Stimulated activated CD4-positive, alpha-beta T cell treated with anti-CD3 and anti-CD28 coated beads, Interleukin-12 subunit alpha, Interleukin-12 subunit beta, amount 100 ng/mL, for 4 hours (primary cell): ENCODE measurements at places on chromosomes 3 and 15.

GRCh38 chr3:16723978-16724377 lies 118.8 kb upstream of the DAZL start:
- DNase-seq, result no peak

GRCh38 chr15:30962079-30962478 lies 29.3 kb downstream of the MTMR10 start:
- no peak for DNase-seq

DNA sequence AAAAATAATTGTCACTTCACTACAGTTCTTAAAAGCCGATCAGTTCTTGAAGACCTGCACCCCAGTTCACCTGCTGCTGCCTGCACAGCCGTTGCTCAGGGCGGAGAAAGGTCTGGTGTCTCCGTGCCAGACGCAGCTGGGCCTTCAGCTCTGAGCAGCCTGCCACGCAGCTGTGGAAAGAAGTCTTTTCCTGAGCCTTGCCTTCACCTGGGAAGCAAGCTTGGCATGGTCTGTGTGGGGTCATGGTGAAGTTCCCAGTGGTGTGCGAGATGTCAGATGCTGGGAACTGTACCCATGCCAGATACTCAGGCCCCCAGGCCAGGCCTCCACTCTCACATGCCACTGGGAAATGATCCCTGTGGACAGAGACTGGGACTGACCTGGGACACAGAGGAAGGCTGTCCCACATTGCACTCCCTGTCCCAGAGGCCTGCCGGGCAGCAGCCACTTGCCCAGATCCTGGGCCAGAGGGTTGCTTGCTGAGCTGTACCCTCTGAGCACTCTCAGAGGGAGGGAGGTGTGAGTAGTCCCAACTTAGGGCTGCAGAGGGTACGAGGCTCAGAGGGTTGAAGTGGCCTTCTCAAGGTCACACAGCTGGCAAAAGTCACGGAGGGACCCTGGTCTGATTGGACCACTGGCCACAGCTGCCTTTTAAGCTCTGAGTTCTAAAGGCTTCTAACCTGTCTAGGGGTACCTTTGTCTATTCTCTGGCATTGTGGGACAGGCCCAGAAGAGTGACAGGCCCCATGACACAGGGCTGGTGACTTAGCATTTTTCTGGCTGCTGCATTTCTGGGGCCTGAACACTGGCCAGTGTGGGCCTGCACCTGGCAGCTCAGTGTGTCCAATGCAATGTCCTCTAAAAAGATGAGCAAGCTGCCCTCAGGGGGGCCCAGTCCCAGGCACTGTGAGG lies 55.4 kb downstream of the KLF13 start:
- DNase-seq, result no peak

DNA sequence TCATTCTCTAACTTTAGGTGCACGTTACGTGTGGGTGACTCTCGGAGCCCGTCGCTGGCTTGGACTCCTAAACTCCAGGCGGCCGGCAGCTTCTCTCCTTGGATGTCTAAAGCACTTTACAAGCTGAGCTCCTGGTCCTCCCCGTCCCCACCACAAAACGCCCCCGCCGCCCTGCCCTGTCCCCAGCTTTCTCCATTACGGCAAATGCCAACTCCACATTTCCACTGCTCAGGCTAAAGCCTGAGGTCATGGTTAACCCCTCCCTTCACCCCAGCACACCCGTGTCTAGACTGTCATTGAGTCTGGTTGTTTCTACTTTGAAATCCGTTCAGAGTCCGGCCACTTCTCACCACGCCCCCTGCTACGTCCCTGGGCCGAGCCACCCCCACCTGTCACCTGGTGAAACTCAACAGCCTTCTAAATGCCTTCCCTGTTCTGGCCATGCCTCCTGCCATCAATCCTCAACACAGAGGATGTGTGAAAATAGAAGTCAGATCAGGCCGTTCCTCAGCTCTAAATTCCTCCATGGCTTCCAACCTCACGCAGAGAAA lies 8.1 kb upstream of the PCSK6 start:
- no peak for DNase-seq

- DNase-seq, result no peak
These were observed 4.8 kb upstream of the STXBP5L start for GRCh38 chr3:120903221-120903620.

DNA sequence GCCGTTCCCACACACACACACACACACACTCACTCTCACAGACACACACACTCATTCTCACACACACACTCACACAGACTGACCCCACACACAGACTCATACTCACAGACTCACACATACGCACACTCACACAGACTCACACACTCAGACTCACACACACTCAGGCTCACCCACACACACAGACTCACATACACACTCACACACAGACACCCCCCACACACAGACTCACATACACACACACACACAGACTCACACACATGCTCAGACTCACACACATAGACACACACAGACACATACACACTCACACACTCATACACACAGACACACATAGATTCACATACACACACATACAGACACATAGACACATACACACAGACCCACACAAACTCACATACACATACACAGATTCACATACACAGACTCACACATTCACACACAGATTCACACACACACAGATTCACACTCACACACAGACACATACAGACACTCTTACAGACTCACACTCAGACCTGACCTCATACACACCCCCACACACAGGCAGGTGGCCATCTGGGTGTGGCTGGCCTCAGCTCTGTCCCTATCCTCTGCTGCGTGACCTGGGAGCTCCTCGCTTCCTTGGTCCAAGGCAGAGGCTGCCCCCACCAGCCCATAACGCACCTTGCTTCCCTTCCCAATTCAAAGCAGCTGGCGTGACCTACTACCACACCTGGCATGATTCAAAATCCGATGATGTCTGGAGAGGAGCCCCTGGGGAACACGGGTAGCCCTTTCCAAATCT lies 1.9 kb downstream of the C3orf22 start:
- DNase-seq, result no peak

DNA sequence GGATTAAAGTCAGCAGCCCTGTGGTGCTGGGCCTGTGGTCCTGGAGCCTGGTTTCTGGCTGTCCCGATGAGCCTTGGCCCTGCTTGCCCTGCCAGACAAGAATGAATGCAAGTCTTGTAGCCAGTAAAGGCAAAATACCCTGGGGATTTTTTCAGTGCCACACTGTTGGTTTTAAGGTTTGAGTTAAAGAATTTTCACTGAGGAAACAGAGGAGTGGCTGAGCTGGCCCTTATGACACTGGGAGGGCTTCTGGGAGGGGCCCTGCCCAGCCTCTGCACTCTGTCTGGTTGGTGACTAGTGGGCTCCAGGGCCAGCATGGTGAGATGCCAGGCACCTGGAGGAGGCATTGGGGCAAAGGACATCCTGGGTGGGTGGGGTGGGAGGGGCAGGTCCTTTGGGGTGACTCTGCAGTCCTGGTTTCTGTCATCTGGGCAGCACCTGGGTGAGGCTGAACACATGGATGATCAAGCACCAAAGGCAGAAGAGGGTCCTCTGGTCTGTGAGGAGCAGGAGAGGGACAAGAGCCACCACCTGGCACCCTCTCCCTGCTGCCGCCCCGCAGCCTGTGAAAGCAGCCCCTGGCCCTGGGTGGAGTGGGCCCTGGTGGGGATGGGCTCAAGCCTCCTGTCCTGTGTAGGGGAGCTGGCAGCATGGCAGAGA lies 12.5 kb upstream of the PLA2G4E start:
- no peak for DNase-seq

- no peak for DNase-seq
These were observed 77.9 kb upstream of the NTRK3 start for GRCh38 chr15:88334436-88334835.

DNA sequence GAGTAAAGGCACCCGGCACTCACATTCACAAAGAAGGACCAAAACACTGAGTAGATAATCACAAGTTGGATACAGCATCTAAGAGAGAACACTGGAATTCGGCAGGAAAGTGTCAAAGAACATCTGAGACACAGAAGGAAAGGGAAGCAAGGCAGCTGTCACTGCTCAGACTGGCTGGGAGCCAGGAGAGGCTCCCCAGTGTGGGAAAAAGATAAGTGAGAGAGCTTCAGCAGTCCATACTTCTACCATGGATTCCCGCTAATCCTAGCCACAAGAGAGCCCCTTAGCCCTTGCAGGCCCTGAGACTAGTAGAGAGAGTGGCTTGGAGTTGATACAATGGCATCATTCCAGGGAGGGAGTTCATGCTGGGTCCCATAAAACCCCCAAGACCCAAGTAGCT lies 36.7 kb upstream of the CP start:
- DNase-seq, result no peak

GRCh38 chr15:67094001-67094826 lies 28.8 kb downstream of the SMAD3 start:
- DNase-seq, result no peak

- no peak for DNase-seq
These were observed 23.2 kb downstream of the ATXN7 start for GRCh38 chr3:63886858-63887257.

GRCh38 chr15:36550650-36551049 lies 28.8 kb upstream of the CDIN1 start:
- DNase-seq, result no peak

DNA sequence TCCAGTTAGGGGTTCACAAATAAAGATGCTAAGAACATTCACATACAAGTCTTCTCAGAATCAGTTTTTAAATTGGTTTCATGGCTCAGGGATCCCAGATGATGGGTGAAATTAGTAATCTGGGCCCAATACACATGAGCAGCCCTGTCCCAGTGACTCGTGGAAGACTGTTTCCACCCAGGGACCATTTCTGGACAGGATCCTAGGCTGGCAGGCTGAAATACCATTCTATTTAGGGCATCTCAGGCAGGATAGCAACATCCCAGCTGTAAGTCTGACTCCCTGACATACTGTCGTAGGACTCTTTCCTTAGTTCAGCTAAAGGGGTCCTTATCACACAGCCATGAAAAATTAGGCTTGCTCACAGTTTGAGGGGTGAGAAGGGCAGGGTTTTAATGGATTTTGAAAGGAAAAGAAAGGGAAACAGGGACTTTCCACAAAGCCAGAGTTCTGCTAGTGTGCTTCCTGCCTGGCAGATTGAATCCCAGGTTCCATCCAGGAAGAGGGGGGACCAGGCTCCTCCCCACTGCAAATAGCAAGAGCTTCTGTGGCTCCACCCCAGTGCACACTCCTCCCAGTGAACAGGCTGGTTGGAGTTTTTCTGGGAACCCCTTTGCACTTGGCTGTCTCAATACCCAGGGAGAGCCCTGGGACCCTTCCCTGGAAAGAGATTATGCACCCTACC lies 41.3 kb upstream of the LYZL4 start:
- DNase-seq, result no peak

DNA sequence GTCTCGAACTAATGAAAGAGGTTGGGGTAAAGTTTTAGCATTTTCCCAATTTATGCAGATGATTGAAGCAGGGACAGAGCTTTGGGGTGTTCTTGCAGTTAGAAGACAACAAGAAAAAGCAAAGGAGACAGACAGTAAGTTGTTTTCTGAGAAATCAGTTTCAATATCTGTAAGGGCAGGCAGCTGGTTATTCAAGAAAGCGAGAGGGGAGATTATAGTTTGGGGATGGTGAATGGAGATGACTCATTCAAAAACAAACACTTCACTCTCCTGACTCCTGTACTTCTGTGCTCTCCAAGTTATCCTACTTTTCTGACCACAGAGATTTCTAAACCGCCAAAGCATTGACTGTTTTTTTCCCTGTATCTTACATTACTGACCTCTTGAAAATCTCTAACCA lies 352.0 kb downstream of the GAP43 start:
- DNase-seq, result no peak

DNA sequence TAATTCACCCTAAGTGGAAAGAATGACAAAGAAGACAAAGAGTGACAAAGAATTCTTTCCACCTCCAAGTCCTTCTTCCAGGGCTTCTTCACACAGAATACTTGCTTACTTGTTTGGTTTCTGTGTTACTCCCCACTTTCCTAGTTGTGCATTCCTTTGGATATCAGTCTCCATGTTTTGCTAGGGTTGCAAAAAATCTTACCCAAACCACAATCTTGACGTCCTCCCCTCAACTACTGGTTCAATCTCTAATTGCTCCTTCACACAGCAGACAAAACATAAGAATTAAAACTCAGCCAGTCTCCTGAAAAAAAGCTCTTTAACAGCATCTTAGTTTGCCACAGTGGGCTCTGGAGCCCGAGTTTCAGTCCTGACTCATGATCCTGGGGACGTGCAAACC lies 297.6 kb upstream of the CHRNA7 start:
- no peak for DNase-seq

- no peak for DNase-seq
These were observed 57.4 kb downstream of the UNC13C start for GRCh38 chr15:54035616-54036015.

DNA sequence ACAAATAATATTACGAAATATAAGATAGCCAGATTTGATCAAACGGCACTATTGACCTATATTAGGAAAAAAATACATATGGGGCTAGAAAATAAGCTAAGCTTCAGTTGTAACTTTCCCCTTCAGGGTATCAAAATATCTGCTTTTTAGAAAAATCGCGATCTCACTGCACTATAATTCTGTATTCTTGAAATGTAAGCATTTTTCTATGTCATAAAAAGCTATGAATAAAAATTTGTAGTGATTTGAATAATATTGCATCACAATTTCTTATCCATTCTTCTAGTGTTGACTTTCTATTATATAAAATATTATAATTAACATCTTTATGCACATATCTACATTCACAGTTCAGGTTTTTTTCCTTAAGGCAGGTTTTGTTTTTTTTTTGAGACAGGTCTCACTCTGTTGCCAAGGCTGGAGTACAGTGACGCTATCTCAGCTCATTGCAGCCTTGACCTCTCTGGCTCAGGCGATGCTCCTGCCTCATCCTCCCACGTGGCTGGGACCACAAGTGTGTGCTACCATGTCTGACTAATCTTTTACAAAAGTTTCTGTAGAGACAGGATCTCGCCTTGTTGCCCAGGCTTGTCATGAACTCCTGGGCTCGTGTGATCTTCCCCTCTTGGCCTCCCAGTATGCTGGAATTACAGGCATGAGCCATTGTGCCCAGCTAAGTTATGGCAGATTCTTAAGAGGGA lies 21.6 kb downstream of the EMC4 start:
- DNase-seq, result no peak

GRCh38 chr3:46365041-46365440 lies 5.7 kb upstream of the CCR5 start:
- DNase-seq, result no peak

GRCh38 chr15:77416954-77417353 lies 3.0 kb downstream of the PEAK1 start:
- no peak for DNase-seq

- no peak for DNase-seq
These were observed 110.6 kb upstream of the MEF2A start for GRCh38 chr15:99454941-99455788.

DNA sequence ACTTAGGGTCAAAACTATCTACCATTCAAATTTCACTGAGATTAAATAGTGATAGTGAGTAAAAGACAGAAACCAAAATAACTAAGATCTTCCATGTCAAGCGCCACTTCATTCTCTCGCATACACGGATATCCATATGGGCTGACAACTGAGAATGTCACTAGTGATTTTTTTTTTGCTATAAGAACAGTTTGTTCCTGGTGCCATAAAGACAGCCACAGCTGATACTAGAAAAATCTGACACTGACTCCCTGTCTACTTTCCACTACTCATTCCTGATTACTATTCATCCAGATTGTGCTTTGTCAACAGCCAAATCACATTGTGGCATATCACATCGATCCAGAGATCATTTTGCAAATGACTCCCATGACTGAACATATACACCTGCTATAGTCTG lies 45.8 kb upstream of the CDAN1 start:
- no peak for DNase-seq
